ENCODE measurements at places on chromosomes 2 and 18. TPM values are rescaled to one million over a fixed set of nuclear protein-coding genes. Genes with fewer than 3 reads are reported as not detected.

DNA sequence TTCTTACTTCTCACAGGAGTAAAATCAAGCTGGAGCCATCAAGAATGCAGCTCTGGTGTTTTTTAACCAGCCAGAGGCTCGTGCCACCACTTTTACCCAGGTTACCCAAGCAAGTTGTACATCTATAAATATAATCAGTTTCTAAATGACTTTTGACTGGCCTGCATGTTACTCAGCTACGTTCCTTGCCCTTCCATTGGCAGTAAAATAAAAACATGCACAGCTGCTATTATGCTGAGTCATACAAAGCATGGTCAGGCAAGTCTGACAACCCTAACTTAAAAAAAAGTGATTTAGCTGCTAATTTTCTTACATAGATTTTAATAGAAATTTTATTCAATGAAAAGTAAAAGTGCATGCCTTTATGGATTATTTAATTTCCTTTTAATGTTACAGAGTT lies 111.7 kb upstream of the CSRNP3 start:
- DNase-seq: no peak

DNA sequence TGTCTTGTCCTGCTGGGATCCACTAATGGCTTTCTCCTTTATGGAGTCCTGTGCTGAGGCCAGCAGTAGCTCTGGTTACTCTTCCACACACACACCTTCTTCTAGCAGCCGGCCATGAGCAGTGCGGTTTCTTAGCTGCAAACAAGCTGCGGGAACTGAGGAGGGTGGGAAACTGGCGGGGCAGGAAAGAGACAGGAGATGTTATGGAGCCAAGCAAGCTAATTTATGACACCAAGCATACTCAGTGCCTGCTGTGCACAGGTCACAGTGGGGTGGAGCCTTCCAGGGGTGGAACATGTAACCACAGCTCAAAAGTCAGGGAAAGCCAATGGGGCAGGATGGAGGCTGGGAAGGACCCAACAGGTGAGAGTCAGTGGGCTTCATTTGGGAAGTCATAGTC lies 180.8 kb downstream of the FAM210A start:
- no peak for DNase-seq

GRCh38 chr2:37020212-37020886 lies 54.0 kb upstream of the STRN start:
- DNase-seq: no peak

DNA sequence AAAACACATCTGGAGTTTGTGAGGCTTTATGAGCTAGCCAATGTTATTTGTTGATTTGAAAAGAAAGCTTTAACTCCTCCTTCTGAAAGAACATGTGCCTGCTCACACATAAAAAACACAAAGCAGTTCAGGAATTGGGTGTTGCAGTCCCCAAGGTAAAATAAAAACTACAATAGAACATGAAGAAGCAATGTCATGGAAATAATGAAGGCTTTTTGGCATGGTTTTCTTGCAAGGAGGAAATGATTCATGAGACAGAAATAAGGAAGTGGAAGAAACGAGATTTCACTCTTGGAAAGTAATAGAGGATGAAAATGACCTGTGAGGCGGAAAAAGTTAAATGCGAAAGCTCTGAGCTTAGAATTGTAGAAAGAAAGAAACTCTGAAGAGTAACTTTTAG lies 81.1 kb downstream of the TRIB2 start:
- DNase-seq: no peak

GRCh38 chr2:199985625-199986207 lies 30.3 kb downstream of the MAIP1 start:
- no peak for DNase-seq

- no peak for DNase-seq
Observed at GRCh38 chr2:45466053-45466452, 145.0 kb downstream of the SRBD1 start.

GRCh38 chr2:85589181-85589580 lies 5.0 kb downstream of the VAMP5 start:
- DNase-seq: no peak

DNA sequence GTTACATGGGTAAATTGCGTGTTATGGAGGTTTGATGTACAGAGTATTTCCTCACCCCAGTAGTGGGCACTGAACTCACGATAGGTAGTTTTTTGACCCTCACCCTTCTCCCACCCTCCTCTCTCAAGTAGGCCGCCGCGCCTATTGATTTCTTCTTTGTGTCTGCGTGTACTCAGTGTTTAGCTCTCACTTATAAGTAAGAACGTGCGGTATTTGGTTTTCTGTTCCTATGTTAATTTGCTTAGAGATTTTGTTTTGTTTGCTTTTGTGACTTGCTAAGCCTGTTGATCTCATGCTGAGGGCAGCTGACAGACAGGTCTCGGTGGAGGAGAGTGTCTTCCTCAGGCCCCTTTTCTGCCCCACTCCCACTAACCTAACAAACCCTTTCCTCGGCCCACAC lies 36.2 kb downstream of the ACOXL start:
- DNase-seq: no peak

DNA sequence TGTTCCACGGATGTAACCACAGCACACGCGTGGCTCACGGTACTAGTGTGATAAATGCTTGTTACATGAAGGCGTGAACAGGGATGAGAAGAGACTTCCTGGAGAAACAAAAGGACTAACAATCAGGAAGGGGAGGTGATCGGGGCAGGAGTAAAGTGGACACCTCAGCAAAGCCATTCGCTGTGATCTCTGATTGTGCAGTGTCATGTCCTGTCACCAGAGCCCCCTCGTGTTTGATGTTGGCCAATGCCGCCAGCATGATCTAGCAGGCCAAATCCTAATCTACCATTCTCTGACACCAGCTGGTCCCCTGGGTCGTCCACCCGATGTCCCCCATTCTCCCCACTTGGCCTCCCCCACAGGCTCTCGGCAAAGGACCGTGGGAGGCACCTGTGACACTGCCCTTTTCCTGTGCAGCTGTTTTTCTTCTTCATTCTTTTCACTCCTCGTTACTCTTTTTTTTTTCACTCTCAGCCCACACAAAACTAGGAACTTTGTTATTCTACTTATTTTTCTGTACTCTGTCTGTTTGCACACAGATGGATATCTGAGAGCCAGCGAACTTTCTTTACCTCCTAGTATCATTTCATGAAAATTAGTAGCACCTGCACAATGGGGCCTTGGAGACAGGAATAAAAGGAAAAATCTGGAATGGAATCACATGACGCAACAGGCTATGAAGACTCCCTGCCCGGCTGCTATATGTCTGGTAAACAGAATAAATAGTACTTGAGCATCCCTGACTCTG lies 146.8 kb downstream of the TGIF1 start:
- no peak for DNase-seq

GRCh38 chr2:229843613-229844012 lies 78.2 kb downstream of the TRIP12 start:
- no peak for DNase-seq

DNA sequence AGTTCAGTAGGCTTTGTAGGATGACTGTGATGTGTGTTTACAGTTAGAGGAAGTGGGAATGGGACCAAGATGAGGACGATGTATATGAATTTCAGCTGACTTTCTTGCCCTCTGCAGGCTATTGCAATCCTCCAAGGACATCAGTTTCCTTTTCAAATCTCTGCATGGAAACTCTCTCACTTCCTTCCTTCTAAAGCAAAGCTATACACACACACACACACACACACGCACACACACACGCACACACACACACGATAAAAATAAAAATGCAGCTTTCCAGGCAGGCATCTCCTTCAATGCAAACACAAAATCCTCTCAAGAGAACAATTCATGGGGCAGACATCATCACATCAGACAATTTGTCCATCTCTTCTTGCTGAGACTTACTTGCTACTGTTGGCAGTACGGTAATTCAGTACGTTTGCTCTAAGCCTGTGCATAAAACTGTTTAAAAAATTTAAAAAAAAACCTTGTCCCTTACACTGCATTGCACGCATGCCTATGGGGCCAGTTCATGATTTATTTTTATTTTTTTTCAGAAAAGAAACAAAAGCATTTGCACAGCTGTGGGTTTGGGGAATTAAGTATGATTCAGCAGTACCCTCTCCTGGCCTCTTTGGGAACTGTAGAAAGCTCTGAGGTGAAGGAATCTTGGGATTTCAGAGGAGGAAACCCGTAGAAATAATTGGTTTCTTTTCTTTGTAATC lies 27.1 kb upstream of the ICOS start:
- no peak for DNase-seq

- DNase-seq: no peak
Observed at GRCh38 chr18:8386669-8387380, 222.4 kb upstream of the RAB12 start.

GRCh38 chr2:95024960-95025405 lies 525 bp upstream of the MAL start:
- no peak for DNase-seq

- no peak for DNase-seq
Observed at GRCh38 chr2:118991554-118991953, 49.6 kb downstream of the MARCO start.

GRCh38 chr2:240284503-240285259 lies 144.2 kb upstream of the OTOS start:
- no peak for DNase-seq

- DNase-seq: no peak
Observed at GRCh38 chr2:232276733-232277313, 101.7 kb upstream of the ALPP start.

DNA sequence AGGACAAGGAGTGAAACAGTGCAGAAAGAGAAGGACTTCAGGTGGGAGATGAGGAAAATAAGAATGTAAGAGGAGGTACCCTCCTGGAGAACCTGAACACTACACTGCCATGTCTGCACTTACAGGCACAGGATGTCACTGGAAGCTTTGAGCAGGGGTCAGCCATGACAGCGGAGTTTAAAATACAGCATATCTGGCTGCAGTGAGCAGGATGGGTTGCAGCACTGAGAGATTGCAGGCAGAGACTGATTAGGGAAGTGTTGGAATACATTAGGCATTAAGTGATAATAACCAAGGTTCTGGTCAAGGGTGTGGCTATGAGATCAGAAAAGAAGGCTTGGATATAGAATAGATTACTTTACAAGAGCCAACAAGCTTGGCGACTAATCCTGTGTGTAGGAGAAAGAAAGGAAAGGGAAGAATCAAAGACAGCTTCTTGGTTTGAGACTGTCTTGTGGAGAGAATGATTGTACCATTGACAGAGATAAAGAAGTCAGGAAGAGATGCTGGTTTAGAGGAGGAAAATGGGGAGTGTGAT lies 171.1 kb upstream of the RBMS1 start:
- no peak for DNase-seq

GRCh38 chr2:151161821-151162551 lies 99.7 kb downstream of the RBM43 start:
- no peak for DNase-seq

- DNase-seq: no peak
Observed at GRCh38 chr18:2908166-2908945, 61.5 kb downstream of the EMILIN2 start.

DNA sequence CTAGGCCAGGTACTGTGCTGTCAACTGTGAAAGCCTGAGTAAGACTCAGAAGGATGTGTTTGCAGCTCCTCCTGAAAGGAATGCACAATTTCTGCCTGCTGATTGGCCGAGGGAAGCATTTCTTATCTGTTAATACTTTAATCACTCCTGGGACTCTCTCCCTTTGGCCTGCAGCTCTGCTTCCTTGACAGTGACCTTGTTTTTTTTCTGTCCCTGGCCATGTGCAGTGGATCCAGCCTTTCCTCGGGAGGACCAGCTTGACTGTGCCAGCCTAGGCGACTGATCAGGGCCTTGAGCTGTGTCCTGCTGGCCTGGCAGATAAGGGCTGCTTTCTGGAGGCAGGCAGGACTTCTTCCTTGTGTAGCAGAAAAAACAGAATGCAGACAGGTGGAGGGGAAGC lies 10.0 kb downstream of the RNF144A start:
- DNase-seq: no peak

DNA sequence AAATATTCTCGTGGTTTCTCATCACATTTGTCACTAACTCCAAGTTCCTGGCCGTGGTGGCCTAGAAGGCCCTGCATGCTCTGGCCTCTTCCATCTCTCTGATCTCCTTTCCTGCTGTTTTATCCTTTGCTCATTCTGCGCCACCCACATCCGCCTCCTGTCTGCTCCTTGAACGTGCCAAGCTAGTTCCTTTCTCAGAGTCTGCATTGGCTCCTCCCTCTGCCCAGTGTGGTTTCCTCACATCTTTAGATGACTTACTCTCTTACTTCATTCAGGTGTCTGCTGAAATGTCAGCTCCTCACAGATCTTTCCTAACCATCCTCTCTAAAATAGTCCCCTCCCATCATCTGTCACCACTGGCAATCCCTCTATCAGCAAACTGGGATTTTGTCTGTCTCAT lies 158.6 kb upstream of the RBMS1 start:
- DNase-seq: no peak

- DNase-seq: no peak
Observed at GRCh38 chr2:136236019-136236418, 118.1 kb upstream of the CXCR4 start.

DNA sequence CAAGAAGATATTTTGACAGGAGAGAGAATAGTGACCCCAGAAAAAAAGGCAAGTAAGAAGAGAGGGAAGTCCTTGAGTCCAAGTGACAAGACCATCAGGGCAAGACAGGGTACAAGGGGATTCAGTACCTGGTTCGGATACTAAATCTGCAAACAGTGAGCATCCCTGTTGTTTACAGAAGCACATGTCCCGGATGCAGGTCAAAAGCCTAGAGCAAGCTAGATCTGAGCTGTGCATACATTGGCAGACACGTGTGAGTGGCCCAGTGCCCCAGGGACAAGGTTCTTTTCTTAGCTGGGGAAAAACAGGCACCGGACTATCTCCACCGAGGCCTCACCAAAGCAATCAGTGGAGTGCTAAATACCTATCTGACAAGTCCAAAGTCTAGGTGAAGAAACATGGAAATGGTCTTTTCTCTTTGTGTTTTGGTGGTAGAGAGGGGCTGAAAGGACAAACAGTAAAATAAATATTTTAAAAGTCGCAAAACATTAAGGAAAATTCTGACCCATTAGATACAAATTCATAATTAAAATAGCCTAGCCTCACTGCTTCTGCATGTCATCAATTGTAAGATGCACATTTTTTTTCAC lies 165.2 kb downstream of the SUCLG1 start:
- no peak for DNase-seq

DNA sequence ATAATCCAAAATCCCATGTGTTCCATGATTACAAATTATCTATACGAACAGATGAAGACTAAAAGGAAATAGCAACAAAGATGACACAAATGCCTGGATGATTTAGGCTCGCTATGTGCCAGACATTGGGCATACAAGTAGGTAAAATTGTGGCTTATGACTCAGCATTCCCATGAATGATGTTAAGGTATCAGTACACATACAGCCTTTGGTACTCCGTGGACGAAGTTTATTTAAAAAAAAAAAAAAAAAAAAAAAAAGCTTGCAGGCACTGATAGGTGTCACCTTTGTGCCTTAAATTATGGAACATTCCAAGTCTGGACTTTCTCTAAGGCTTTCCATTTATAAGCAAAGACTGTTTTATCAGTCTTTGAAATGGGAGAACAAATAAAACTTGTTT lies 2.7 kb downstream of the CHAC2 start:
- no peak for DNase-seq

- no peak for DNase-seq
Observed at GRCh38 chr2:1088192-1088860, 137.7 kb downstream of the SNTG2 start.

Gene SERPINB10
- polyA plus RNA-seq: 0.38 TPM

Gene CPS1
- polyA plus RNA-seq: 4.1 TPM

Gene MARCO
- 0.16 TPM for polyA plus RNA-seq

Gene INSIG2
- 27.9 TPM for polyA plus RNA-seq

Gene CABLES1
- polyA plus RNA-seq: 26.2 TPM

Gene ACVR1C
- 0.16 TPM for polyA plus RNA-seq

Gene MCM6
- 66.8 TPM for polyA plus RNA-seq

Data from left renal cortex interstitium (tissue), 4 donors.